ENCODE measurements at places on chromosomes 5 and 9.

- no peak for DNase-seq
These were observed 84.0 kb downstream of the ERP44 start for GRCh38 chr9:100014846-100015245.

GRCh38 chr9:89912605-89912953, 307.8 kb downstream of the GADD45G start:
- no peak for DNase-seq

- DNase-seq: no peak
These were observed 76.5 kb downstream of the SLC1A1 start for GRCh38 chr9:4566806-4567205.

DNA sequence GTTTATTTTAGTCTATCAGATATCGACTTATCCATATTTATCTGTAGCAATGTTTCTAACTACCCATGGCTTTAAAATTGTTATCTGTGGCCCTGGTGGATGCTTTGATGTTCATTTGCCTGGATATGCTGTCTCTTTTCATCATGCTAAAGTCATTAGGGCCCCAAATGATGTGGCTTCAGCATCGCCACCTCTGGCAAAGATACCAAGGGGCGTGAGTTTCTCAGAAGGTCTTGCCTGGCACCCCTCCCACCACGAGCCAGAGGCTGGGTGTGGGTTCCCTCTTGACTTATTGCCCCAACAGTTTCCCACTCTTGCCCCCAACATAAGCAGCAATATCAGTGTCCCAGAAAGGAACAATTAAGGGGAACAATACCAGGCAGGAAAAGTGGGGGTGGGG, 5.4 kb downstream of the ROPN1L start:
- DNase-seq: no peak

DNA sequence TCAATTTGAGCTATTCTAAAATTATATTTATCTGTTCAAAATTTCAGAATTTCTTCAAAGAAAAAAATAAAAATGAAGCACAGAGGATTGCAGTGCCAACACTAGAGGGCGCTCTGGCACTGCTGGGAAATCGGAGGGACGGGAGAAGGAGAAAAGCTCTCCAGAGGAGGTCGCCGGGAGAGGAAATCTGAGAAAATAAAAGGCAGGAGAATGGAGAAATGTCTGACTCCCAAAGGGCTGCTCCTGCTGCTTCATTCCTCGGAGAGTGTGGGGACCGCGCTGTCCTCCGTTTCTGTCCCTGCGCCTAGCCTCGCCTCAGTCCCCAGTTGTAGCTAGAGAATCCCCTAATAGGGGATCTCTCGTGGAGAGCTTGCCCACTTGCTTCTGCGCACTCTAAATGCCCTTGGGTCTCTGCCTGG, 40.0 kb upstream of the ARSB start:
- peak; percentile 82 for DNase-seq

DNA sequence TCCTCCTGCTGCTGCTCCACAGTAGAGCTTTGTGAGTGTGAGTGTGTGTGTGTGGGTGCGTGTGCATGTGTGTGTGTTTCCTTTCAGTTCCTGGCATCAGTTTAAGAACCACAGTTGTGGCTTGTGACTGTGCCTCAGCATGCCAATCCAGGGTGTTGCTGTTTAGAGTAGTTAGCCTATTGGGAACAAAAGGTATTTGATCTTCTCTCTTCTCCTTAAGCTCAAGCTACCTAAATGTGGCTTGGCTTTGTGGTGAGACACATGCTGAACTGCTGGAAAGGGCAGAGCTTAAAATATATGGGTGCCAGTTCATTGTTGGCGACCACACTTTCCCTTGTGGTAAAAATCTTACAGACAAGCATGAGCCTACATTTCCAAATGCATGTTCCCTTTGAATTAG, 116.6 kb upstream of the BNC2 start:
- no peak for DNase-seq

DNA sequence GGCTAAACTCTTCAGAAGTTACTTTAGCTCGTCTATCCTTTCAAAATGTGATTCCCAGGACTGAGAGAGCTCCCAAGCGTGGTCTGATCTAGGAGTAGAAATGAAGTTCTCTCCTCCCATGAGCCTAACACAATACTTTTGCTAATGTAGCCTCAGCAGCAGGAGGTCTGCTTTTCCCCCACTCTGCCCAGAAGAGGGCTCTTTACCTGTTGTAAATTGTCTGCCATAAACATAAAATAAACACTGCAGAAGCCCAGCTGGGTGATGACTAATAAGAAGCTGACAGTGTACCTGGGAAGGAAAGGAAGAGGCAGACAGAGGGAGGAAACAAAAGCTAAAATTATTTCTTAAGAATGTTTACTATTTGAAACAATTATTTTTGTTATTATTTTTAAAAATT, 15.4 kb downstream of the SLC36A3 start:
- DNase-seq: no peak

- DNase-seq: no peak
These were observed 6.0 kb upstream of the NEK6 start for GRCh38 chr9:124251605-124252378.

- DNase-seq: peak; percentile 50
These were observed 300.7 kb upstream of the CLINT1 start for GRCh38 chr5:158159621-158160020.

DNA sequence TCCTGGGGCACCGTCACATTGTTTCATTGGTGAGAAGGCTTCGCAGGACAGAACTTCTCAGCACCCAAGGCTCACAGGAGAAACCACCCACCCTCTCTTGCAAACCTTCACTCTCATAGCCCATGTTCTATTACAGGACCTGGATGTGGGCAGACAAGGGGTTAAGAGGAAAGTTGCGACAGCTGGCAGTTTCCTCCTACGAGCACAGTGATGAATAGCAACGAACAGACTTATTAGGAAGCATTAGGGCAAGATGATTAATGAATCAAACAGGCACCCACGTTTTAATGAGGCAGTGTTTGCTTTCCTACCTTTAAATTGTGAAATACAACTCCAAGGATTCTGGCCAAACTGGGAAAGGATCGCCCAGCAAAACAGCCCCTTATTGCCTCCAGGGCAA, 339.3 kb downstream of the DRD1 start:
- DNase-seq: no peak

GRCh38 chr9:119905724-119906123, 536.5 kb upstream of the BRINP1 start:
- DNase-seq: no peak

DNA sequence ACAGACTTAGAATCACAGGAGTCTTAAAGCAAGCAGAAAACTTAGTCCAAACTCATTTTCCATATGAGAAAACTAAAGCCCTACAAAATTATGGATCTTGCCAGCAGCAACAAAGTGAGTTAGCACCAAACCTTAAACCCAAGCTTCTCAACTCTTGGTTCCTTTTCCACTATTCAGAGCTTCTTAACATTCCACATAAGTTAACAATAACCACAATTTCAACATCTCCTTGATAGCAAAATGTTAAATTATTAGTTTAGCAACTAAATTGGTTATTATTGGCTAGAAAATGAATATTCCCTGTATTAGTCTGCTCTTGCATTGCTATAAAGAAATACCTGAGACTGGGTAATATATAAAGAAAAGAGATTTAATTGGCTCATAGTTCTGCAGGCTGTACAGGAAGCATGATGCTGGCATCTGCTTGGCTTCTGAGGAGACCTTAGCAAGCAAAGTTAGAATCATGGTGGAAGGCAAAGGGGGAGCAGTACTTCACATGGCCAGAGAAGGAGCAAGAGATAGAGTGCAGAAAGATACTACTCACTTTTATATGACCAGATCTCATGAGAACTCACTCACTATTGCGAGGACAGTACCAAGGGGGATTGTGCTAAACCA, 26.2 kb upstream of the ARSB start:
- DNase-seq: no peak

DNA sequence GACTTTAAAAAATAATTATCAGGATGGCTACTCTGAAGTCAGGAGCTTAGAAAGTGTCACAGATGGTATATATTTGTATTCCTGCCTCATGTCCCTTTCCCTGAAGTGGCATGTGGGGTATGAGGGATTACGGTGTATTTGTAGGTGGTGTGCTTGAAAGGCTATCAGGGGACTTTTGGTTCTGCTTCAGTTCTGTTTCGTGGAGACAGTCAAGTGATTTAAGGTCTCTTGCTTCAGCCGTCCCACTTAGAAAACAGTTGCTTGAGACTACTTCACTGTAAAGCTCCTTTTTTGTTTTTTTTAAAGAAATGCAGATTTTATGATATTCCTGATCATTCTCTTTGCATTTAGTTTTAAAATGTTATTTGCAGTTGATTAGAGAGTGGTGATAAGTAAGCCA, 18.3 kb downstream of the PARP8 start:
- no peak for DNase-seq

Data from suppressor macrophage treated with lipopolysaccharide for 1 hour (primary cell).